Epithelial cell of prostate (primary cell): ENCODE measurements at places on chromosomes 3 and 15.

DNA sequence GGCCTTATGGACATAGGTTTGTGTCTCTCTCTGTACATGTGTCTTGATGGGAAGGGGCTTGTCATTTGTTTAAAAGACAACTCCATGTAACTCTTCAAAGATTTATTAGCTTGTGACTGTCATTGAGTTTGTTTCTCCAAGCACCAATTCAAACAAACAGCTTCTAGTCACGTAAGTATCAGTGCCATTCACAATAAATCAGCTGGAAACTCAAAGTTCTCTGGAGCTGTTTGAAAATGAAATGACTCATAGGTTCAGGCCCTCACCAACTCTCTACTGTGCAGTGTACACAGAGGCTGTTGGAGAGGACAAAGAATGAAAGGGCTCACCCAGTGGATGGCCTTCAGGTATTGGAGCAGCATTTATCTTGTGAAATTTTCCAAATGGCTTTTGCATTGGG is 476.3 kb downstream of the AGBL1 start:
- peak; percentile 41 for DNase-seq

GRCh38 chr15:61000276-61000675 is 228.8 kb downstream of the RORA start:
- no peak for DNase-seq

- DNase-seq, result no peak
Observed at GRCh38 chr3:190458040-190458439, 8.3 kb upstream of the TMEM207 start.

- no peak for DNase-seq
Observed at GRCh38 chr15:70357453-70357852, 259.7 kb upstream of the TLE3 start.

DNA sequence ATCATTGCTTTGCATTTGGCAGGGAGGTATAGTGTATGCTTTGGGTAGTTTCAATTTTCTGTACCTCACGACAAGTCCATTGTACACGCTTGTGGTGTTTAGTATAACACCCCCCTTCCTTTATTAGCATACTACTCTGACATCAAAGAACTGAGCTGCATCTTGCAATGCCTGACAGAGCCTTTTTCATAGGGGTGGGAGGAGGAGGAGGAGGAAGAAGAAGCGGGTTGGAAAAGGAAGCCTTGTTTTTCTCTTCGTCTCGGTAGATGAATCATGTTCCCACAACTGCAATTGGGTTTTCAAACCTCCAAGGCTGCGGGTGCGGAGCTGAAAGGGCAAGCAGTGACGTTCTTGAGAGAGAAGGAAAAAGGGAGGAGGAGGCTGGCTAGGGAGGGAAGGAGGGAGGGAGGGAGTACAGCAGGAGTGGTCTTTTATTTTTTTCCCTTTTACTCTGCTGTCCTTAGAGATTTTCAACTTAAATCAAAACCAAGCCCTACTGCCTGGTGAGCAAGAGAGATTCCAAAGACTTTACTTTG is 175.7 kb downstream of the KLHL25 start:
- peak; percentile 74 for DNase-seq

- DNase-seq, result peak; percentile 81
Observed at GRCh38 chr3:177928172-177928873, 607.9 kb upstream of the KCNMB2 start.

GRCh38 chr3:120908795-120909601 is 993 bp downstream of the STXBP5L start:
- DNase-seq, result no peak

DNA sequence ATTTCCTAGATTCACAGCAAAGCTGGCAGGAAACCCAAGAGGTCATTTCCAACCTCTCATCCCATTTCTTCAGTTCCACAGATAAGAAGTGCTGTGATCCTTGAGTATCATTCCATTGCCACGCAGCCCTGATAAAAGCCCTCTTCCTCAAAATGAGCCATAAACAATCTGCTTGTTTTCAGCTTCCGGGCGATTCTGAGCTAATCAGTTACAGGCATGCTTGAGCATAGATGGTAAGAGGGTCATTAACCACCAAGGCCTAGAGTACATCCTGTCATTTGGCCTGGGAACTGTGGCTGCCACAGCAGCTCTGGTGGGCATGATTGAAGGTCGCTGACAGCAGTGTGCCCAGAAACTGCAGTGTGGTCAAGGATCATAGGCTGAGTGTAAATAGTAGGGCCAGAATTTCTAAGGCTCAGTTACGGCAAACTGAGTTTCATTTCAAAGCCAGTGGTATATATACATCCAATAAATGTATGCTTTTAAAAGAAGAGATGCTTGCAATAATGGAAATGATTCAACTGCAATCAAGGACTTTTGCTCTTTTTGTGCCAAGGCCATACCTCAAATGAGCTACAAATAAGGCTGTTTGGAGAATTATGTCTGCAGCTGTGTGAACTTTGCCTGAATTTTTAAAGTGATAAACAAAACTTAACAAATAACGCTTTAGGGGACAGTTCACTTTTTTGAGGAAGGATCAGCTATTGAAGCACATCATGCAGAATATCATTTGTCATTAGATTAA is 47.3 kb downstream of the P3H2 start:
- DNase-seq, result no peak

DNA sequence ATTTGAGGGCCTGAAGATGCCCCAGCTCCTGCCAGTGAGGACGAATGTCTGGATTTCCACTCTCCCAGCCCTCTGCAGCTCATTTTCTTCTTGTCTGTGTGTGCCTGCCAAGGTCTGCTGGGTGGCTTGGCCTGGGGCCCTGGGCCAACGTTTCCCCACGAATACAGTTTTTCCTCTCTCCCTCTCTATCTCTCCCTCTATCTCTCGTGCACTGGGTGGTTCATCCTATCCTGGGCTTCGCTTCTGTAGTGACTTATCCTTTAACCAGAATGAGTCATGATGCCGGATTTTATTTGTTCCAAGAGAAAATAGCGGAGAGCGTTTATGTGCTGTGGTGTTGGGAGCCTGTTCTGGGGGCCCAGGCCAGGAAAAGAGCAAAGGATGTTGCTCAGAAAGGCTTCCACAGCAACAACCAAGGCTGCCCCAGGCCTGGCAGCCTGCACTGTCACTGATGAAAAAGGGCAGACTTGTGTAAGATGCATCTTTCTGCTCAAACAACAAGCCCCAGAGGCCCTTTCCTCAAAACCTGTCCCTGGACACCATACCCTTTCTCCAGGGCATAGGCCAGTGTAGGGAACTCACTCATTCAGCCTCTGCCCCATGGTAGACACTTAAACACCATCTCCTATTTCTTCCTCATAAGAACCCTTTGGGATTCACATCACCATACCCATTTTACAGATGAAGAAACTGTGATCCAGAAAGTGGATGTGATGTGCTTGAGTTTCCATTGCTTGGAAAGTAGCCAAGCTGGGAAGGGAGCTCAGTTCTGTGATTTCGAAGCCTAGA is 47.3 kb downstream of the ITGA11 start:
- DNase-seq, result no peak

DNA sequence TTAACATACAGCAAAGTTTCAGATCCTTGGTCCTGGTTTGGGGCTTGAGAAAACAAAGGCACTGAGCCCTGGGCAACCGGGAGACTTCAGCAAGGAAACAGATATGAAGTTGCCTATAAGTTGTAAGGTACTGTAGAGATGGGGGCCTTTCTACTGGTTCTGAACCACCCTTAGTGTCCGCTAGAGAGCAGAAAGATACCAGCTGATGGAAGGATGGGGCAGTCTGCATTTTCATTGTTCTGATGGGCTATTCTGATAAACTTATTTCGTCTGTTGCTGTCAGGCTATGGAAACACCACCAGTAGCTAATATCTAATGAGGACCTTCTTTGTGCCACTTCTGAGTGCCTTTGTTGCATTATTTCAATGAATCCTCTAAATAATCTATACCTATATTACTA is 38.7 kb downstream of the FGD5 start:
- DNase-seq, result no peak

GRCh38 chr3:188578576-188579363 is 424.8 kb downstream of the LPP start:
- no peak for DNase-seq

DNA sequence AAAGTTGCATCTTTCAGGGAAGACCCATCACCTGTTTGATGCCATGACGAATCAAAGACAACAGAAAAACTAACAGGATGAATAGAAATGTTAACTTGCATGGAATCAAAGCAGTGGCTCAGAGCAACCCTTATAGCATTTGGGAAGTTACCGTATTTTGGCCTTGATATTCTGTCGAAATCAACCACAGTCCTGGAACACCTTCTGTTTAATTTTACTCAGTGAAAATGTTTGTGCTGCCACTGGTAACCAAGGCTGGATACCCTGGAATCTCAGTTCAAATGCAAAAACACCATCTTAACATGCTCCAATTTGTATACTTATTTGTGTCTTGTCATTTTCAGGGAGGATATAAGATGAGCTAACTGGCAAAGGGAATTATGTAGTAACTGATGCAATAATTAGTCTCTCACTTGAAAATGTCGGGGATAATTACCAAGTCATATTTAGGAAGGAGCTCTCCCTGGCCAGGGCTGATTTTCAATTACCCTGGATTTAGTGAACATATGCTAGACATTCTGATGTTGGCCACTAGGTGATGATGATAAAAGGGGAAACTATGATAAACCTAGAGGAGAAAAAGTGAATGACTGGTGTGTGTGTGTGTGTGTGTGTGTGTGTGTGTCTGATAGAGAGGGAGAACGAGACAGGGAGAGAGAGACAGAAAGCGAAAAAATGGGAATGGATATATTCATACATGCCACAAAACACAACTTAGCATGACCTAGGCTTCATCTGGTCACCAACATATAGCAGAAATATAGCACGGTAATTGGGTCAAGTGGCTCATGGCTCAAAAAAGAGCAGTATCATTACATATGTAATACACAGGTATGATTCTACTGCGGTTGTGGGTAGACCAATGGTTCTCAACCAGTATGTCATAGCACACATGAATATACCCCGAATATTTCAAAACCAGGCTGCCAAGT is 19.0 kb upstream of the PRICKLE2 start:
- DNase-seq, result no peak

GRCh38 chr3:28836199-28836598 is 444.7 kb upstream of the RBMS3 start:
- no peak for DNase-seq

DNA sequence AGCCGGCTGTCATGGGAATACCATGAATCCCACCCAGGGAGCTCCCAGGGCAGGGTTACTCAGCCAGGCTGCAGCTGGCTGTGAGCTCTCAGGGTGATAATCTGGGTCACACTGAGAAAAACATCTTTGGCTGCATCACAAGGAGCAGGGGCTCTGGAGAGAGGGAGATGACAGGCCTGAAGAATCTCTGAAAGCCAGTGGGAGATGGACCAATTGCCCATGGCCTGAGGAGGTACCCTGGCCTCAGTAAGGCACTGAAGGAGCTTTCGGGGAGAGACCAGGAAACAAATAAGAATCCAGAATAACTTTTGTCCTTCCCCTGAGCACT is 28.2 kb upstream of the GOLGA6C start:
- no peak for DNase-seq

DNA sequence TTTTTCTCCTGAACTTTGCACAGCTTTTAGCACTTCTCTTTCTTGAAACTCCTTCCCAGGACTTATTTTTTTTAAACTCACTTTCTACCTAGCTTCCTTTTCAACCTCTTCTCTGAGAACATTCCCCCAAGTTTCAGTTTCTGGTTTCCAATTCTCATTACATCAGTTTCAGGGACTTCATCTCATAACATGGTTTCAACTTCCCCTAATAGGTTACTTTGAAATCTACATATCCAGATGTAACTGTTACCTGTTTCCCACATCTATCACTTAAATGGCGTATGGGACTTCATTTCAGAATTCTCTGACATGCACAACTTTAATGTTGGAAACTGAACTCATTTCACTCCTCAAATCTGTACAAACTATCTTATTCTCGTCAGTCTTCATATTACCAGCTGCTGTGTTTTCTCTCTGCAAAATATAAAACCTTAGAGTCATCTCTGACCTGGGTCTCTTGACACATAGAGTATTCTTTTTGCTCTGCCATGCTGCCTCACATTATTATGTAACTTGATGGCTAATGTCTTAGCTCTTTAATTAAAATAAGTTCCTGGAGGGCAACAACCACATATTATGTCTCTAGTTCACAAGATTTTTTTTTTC is 58.4 kb downstream of the NME9 start:
- no peak for DNase-seq

GRCh38 chr3:70933105-70933810 is 620.8 kb upstream of the MDFIC2 start:
- no peak for DNase-seq

DNA sequence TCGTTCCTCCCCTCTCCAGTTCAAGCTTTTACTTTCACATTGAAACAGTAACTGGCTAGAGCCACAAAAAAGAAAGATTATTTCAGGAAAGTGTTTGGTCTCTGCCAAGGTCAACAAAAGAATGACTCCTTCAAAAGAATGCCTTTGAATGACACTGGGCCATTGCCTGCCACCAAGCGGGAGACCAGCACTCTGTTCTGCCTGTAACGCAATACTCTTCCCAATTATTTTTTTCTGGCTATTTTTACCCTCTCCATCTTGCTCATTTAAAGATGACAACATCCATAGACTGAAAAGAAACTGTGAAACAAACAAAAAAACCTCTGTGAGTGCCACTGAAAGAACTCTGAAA is 37.3 kb downstream of the EHHADH start:
- DNase-seq, result no peak

- no peak for DNase-seq
Observed at GRCh38 chr3:34544136-34544535, 745.7 kb downstream of the PDCD6IP start.

DNA sequence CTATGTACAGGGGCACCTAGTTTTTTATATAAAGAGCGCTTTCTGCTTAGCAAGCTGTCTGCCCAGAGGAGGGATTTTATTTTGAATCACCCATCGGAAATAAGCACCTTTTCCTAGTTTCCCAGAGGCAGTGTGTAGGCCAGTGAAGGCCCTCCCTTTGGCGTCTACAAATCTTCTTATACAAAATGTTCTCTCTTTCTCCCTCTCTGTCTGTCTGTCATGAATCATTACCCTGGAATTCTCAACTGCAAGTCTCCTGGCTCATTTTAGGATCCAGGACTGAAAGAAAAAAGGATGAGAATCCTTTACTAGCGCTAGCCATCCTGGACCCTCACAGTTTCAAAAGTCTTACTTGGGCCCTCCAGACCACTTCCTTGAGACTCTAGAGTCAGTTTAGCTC is 728.1 kb downstream of the OTOL1 start:
- no peak for DNase-seq

DNA sequence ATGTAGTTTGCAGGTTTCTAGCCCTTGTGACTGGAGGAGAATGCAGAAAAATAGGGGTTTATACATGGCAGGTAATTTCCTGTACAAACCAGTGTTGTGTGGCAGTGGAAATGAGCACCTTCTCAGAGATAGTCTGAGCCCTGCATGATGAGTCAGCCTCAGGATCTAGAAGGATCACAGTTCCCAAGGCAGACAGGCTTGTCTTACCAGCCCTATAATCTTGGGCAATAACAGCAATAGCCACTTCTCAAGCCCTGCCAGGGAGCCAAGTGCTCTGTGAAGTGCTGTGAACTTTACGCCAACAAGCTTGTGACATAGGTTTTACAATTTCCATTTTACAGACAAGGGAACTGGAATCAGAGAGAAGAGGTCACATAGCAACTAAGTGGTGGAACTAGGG is 89.4 kb downstream of the CD47 start:
- DNase-seq, result peak; percentile 63

DNA sequence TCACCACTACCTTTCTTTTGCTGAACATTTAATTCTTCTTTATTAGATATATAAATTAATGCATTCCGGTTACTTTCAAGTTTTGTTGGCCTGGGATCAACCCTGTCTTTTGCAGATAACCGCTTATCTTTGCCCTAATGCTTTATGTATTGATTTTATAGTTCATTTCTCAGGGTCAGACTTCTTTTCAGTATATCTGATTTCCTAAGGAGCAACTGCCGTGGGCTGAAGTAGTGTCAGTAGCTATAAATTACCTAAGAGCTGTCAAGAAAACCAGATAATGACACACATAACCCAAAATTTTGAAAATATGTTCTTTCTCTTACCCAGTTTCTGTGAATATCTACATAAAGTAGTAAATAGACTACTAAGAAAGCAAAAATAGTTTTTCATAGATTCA is 38.0 kb downstream of the COL6A5 start:
- DNase-seq, result no peak
